ENCODE measurements at places on chromosomes 11 and 22.
A peak's percentile ranks its signal among the peaks of the same experiment; 100 is the strongest.

GRCh38 chr11:104699981-104700380 is 198.3 kb downstream of the CASP12 start:
- no peak for DNase-seq

- DNase-seq = no peak
Observed at GRCh38 chr22:38164551-38164918, 17.1 kb downstream of the PLA2G6 start.

- no peak for DNase-seq
Observed at GRCh38 chr11:84480131-84480530, 1147.0 kb downstream of the DLG2 start.

GRCh38 chr11:3380706-3381545 is 2.0 kb upstream of the ZNF195 start:
- DNase-seq = no peak

- DNase-seq = no peak
Observed at GRCh38 chr11:112822478-112823274, 138.5 kb upstream of the NCAM1 start.

GRCh38 chr11:73547706-73548595 is 50.0 kb downstream of the FAM168A start:
- DNase-seq = no peak

- no peak for DNase-seq
Observed at GRCh38 chr11:59901306-59901705, 22.7 kb downstream of the OOSP3 start.

DNA sequence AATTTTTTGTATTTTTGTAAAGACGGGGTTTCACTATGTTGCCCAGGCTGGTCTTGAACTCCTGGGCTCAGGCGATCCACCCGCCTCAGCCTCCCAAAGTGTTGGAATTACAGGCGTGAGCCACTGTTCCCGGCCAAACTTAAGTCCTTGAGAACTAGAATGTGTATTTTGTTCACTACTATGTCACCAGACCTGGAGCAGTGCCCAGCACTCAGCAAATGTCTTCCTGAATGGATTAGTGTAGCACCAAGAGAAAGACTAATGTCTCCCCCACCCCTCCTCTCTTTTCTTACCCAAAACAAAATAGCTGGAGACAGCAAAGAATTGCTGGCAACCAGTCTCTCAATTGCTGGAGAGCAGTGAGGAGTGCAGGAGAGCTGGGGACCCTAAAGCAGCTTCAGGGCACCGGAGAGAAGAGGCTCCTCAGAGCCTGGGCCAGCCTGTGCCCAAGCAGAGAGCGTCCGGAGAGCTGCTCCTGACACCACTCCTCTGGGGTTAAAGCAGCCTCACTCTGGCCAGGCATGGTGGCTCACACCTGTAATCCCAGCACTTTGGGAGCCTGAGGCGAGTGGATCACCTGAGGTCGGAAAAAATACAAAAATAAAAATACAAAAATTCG is 14.9 kb downstream of the SLC25A18 start:
- DNase-seq = no peak

DNA sequence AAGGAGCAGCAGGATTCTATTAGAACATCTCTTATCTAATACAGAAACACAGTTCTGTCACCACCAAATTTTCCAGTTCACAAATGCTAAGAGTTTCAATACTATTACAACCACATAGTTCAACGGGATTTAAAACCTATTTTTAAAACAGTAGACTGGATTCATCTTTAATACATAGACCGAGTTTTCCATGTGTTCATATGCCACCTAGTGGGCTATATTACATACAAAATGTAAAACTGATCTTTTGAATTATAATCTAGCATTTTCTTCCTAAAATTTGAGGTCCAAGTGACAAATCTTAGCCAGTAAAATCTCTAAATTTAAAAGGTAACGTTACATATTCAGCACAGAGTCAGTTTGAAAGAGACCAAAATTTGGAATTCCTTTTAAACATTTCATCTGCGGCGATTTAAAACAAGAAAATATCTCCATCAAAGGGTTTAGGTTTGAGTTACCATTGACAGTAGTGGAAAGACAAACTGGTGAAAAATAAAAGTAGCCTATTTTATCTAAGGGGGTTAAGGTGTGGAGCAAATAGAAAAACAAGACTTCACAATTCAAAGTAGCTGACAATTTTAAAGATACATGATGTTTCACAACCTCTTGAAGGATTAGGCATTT is 269.3 kb upstream of the MPPED2 start:
- no peak for DNase-seq

GRCh38 chr11:62830904-62831519 is 839 bp downstream of the STX5 start:
- no peak for DNase-seq

DNA sequence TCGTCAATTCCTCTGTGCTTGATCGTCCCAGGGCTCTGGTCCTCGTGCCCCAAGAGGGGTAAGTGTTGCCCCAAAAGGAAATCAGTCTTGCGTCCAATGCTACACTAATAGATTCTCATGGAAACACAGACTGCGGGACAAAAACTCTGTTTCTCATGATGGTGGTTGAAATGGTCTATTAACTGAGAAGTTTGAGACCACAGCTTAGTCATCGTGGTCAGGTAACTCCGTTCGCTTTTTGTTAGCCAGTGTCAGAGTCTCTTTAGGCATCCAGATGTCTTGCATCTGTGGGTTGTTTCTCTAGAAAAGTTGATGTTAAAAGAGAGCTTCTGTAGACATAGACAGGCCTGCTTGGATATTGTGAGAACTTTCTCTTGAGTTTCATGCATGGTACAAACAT is 104.6 kb upstream of the SORL1-AS1 start:
- DNase-seq = no peak

- no peak for DNase-seq
Observed at GRCh38 chr11:32033491-32033890, 57.4 kb upstream of the RCN1 start.

- no peak for DNase-seq
Observed at GRCh38 chr22:39448205-39449054, 8.4 kb upstream of the MGAT3 start.

DNA sequence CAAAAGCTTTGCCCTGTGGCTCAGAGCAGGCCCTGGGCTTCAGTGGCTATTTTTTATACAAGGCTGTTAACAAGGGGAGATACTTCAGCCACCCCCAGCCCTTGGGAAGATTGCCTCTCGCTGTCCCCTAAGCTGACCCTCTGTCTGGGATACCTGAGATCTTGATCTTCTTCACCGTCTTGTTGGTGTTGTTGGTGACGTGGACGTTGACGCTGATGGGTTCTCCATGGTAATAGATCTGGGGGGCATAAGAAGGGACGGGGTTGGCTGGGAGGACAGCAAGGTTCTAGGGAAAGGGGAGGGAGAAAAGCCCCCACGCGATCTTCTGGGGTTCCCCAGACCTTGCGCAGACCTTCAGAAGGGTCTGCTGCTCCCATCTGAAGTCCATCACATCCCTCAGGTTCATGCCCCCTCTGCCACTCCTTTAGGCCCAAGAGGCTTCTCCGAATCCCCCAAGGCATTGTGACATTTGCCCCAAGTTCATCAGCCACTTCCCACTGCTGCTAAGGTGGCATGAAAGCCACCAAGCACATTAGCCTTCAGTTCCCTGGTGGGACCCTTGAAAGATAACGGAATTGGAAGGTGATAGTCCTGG is 36.7 kb downstream of the TPBGL start:
- no peak for DNase-seq

DNA sequence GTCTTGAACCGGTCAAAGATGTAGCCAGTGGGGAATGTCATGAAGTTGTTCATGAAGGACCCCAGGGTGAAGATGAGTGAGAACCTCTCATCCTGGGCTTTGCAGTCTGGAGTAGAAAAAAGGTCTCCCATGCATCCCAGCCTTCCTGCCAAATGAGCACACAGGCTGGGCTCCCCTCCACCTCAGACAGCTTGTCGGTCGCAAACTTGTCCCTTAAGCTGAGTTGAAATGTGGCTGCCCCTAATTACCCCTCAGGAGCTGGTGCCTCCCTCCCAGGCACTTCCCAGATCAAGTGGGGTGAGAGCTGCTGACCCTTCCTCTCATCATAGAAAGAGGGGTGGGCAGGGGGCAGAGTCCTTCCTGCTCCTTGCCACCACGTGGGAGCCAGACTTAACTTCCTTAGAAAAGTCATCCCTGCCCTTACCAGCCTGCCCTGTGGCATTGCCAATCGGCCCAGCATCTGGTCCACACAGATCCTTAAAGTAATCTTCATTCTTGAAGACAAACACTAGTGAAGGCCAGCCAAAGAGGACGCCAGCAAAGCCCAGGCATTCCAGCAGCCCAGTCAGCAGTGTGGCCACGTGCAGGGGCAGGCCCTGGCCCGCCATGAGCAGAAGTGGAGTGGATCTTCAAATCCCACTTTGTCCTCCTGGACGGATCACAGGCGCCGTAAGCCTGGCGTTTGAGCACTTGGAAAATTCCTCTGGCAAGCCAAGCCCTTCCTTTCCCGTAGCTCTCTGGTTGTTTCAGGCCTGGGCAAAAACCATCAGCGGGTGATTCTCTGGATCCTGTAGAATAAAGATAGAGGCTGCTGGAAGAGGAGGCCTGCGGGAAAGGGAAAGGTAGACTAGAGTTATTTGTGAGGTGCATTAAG is 1.1 kb downstream of the SLC43A3 start:
- DNase-seq = no peak

GRCh38 chr11:11373934-11374333 is 20.9 kb upstream of the CSNK2A3 start:
- no peak for DNase-seq

DNA sequence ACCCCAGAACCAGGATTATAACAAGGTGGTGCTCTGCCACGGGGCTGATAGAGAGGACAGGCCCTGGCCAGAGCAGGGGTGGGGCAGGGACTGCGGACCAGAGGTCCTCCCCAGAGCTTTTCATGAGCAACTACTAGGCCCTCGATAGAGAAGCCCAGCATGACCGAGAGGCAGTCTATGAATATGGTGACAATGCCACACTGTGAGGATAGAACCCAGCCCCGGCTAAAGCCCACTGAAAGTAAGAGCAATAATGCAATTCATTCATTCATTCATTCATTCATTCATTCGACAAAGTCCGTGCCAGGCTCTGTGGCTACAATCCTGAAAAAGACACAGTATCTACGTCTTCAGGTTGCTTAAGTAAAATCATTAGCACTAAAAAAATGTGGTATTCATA is 35.6 kb upstream of the CD5 start:
- peak; percentile 36 for DNase-seq

- DNase-seq = no peak
Observed at GRCh38 chr11:97158243-97158642, 768.4 kb downstream of the JRKL start.

DNA sequence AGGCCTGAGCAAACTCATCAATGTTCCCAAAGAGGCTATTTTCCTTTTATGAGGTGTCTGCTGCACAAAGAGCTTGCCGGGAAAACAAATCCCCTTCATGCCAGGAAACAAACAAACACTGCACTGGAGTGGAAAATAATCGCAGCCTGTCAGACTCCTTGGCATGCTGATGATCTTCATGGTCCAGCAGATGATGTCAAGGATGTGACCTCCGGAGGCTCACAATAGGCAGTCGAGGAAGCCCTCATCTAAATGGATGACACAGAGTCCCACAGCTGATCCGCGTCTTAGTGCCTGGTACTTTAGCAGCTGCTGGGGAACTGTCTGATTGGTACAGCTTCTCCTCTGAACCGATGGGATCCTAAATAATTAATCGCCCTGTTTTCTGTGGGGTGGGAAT is 187.6 kb downstream of the TENM4 start:
- DNase-seq = no peak

DNA sequence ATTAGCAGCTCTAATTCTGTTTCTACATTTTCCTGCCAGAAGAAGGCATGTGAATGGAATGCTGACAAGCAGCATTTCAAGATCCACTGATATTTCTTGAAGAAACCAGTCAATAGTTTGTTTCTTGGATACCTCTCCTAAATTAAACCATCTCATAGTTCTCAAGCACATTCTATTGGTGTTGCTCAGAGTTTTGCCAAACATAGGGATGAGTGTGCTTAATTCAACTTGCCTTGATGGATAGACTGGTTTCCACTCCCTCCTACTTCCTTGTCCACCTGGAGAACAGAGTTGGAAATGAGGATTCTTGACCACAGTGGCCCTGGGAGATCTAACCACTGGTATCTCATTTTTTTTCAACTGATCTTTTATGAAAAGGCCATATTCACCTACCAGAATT is 29.8 kb upstream of the DDX10 start:
- no peak for DNase-seq

DNA sequence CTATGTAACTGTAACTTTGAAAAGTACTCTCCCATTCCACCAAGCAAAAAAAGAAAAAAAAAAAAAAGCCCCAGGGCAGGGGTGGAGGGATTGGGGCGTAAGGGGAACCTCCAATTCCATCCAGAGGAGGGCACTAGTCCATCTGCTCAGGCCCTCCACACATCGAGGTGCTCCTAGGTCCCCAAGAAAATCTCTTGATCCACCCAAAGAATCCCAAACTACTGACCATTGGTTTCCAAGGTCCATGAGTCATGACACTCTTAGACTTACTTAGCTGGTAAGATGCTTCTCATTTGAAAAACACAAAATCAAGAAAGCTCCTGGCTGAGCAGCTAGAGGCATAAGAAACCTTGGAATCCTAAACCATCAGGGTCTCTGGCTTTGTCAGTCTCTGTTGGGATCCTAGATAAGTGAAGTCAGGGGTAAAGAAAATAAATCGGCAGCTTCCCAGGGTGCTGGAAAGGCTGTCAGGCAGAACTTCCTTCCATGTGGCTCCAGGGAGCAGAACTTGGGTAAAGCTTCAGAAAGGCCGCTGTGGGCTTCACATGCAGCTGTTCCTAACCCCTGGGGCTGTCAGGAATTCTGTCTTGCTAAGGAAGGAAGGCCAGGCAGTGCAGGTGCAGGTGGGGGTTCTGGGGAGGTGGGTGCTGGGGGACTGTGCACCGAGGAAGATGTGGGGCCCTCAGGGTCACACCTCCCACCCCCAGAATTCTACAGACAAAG is 49.4 kb upstream of the ADA2 start:
- DNase-seq = no peak

DNA sequence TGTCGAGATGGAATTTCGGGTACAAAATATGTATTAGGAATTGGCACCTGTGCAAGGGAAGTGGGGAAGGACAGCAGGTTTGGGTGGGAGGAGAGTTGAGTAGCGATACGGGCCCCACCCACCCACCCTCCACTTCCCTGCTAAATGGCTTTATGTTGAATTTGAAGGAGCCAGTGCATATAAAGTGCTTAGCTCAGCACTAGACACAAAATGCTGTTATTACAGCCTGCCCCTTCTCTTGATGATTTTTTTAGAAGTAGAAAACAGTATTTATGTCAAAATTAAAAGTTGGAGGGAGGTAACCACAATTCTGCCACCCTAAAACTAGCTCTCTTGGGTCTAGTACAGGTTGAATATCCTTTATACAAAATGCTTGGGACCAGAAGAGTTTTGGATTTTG is 59.3 kb upstream of the SUSD2 start:
- no peak for DNase-seq

GRCh38 chr11:132064987-132065620 is 694.7 kb downstream of the NTM start:
- peak; percentile 82 for DNase-seq

GRCh38 chr11:128305588-128305987 is 281.8 kb downstream of the ETS1 start:
- DNase-seq = no peak

- DNase-seq = no peak
Observed at GRCh38 chr22:44819966-44820631, 67.7 kb downstream of the ARHGAP8 start.

- DNase-seq = no peak
Observed at GRCh38 chr11:44903035-44903434, 47.6 kb downstream of the TP53I11 start.

GRCh38 chr11:46912526-46913150 is 5.7 kb downstream of the LRP4 start:
- DNase-seq = no peak

GRCh38 chr22:17920145-17920605 is 104.2 kb downstream of the MICAL3 start:
- DNase-seq = no peak

GRCh38 chr11:92295175-92296137 is 70.8 kb downstream of the FAT3 start:
- DNase-seq = no peak

All from SJSA1 (cell line).